ENCODE measurements at places on chromosomes 6 and 20. TPM values are rescaled to one million over a fixed set of nuclear protein-coding genes. Genes with fewer than 3 reads are reported as not detected.

Gene GRIK2
- total RNA-seq, result 3.7 TPM

Gene TRIM31
- not detected for total RNA-seq

Gene WFDC10B
- total RNA-seq, result not detected

DNA sequence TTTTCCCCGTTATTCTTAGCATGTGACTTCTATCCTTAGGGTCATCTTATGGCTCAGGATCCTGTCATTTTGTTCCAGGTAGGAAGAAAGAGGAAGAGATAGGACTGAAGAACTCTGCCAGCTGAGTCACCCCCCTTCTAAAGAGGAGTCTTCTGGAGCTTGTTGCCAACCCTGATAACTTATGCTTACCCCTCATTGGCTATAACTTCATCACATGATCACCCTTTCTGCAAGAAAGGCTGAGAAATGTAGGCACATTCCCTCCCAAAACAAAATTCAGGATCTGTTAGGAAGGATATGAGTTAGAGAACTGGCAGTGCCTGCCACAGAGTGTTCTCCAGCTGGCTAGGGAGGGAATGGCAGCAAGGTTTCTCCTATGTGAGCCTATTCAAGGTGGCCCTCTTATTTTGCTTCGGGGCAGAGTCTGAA, 35.6 kb downstream of the ARFGEF2 start:
- DNase-seq, result no peak

DNA sequence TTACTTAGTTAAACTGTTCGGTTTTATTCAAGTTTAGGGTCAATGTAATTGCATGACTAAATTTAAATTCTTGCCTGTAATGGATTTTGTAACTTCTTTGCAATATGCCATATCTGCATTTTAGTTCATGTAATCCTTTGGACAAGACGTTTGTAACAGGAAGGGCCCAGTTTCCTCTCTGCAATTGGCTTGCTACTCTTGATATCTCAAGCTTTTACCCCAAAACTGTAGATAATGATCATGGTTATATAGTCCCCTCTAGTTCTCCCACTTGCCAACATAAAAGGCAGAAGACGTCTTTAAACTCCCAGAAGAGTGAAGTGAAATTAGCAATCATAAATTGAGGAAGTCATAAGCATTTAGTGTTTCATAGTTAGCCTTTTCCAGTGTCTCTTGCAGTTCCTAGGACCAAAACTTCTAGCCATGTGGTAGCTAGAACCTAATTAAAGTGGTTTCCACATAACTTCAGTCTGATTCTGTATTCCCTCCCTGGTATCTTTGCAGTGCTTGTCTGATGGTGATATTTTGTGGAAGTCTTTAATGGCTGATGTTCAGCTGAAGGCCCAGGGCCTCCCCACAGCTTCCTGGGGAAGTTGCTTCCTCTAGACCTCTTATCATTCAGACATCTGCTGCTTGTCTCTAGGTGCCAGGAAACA, 117.8 kb upstream of the SUPT3H start:
- no peak for DNase-seq

- DNase-seq, result no peak
Observed at GRCh38 chr6:75776461-75776860, 27.4 kb downstream of the MYO6 start.

DNA sequence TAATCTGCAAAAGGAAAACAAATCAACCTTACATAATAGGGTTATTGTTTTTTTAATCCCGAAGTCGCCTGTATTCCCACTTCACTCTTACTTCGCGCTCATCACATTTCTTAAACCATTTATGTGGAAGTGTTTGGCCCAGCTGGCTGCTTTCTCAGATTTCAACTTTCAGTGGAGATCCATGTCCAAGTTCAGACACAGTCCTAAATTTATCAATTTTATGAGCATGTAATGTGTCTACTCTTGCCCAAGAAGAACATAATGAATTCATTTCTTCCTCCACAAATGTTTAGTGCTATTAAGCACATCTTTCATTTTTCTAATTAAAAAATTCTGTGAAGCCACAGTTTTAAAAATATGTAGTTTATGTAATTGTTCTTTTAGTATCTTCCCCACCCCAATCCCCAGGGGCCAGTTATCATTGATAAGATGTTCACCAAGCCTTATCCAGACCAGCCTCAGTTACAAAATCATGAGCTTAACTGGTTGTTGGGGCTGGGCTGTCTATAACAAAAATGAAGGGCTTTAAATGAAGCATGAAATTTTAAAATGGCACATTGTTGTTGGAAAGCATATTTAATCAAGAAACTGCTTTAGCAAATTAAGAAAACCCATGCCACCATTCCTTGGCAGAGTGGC, 151.7 kb downstream of the UST start:
- DNase-seq, result no peak

- DNase-seq, result no peak
Observed at GRCh38 chr20:42191140-42191860, 573.1 kb upstream of the CHD6 start.

GRCh38 chr6:35489995-35490791, 6.7 kb downstream of the TEAD3 start:
- peak; percentile 70 for DNase-seq

- DNase-seq, result no peak
Observed at GRCh38 chr6:140052736-140053729, 678.6 kb upstream of the CITED2 start.

GRCh38 chr20:59047938-59048680, 5.5 kb upstream of the PRELID3B start:
- DNase-seq, result no peak

- no peak for DNase-seq
Observed at GRCh38 chr6:3039384-3039783, 28.9 kb upstream of the RIPK1 start.

DNA sequence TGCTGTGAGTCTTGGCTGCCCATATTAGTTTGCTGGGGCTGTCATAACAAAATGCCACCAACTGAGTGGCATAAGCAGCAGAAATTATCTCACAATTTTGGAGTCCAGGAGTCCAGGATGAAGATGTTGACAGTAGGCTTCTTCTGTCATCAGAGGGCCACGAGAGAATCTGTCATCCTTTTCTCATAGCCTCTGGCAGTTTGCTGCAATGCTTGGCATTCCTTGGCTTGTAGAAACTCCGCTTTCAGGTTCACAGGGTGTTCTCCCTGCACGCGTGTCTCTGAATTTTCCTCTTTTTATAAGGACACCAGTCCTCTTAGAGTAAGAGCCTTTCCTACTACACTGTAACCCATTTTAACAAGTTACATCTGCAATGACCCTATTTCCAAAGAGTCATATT, 838.4 kb downstream of the TFAP2A start:
- DNase-seq, result no peak

Data from breast epithelium (tissue), 4 donors.